ENCODE measurements at places on chromosomes 5 and 9. TPM values are rescaled to one million over a fixed set of nuclear protein-coding genes. Genes with fewer than 3 reads are reported as not detected.

MTAP gene
- 63.5 TPM for total RNA-seq

SLC6A3 gene
- not detected for total RNA-seq

UNC13B gene
- 11.8 TPM for total RNA-seq

TMEM250 gene
- 109 TPM for total RNA-seq

CD72 gene
- total RNA-seq, result 0.23 TPM

MRPL50 gene
- total RNA-seq, result 7.4 TPM

TLX3 gene
- total RNA-seq, result not detected

PCDHB4 gene
- not detected for total RNA-seq

DNA sequence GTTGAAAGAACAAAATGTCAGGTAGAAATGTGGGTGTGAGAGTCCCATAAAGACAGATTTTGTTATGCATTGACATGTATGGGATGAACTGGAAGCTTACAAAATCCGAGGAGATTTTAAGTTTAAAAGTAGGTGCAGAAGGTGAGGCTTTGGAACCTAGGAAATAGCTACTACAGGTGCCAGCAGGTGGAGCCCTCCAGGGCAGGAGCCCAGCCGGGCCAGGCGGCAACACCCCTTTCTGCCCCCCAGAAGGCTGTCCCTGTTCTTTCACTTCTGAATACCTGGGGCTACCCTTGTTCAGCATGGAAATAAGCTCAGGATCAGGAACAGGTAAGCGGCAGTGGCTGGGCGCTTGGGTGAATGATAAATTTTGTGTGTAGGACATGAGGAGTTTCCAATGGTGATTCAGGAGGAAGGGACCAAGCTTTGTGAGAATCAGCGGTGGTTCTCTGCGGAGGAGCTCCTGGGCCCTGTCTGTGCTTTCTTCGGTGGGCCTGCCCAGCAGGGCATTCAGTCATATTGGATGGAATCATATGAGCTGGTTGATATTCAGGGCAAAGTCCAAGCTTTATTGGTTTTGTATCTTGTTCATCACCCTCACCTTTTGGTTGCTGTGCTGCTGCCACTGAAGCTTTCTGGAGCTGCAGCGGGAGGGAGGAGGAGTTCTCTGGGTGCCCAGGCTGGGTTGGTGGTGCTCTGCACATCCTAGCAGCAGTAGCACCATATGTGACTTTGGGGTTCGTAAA, 12.3 kb downstream of the PCBD2 start:
- DNase-seq, result peak; percentile 29

- no peak for DNase-seq
Measured at GRCh38 chr5:142056816-142057696, 44.2 kb upstream of the GNPDA1 start.

GRCh38 chr9:36006549-36007315, 30.0 kb upstream of the RECK start:
- peak; percentile 41 for DNase-seq

GRCh38 chr5:172807766-172808311, 26.2 kb upstream of the ERGIC1 start:
- DNase-seq, result no peak

- no peak for DNase-seq
Measured at GRCh38 chr5:95595289-95595931, 24.5 kb upstream of the GPR150 start.

DNA sequence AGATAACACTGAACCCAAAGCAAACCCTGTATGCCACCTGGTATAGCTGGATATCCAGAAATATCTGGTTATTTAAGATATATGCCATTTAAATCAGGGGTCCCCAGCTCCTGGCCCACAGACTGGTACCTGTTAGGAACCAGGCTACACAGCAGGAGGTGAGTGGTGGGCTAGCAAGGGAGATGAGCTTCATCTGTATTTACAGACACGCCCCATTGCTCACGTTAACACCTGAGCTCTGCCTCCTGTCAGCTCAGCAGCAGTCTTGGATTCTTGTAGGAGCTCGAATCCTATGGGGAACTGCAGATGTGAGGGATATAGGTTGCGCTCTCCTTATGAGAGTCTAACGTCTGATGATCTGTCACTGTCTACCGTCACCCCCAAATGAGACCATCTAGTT, 646.6 kb downstream of the TLE4 start:
- DNase-seq, result no peak

- DNase-seq, result peak; percentile 24
Measured at GRCh38 chr9:129550199-129550839, 70.6 kb downstream of the C9orf50 start.

DNA sequence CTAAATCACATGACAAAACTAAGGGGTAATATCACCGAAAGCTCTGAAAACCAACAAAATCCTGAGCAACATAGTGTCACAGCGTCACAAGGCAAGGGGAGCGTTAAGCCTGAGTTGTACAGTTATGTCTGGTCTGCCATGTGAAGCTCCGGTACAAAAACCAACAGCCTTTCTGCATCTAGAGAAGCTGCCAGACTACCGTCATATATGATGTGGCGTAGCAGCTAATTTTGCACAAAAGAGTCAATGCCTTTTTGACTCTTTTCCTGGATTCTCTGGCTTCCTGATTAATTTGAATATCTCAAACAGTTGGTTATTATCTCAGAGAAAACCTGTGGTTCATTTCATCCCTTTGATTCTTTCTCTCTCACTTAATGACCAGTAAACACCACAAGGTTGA, 16.0 kb upstream of the ATP10B start:
- DNase-seq, result no peak

- no peak for DNase-seq
Measured at GRCh38 chr9:105198865-105199264, 45.6 kb upstream of the SLC44A1 start.

- no peak for DNase-seq
Measured at GRCh38 chr9:118306801-118307200, 602.6 kb downstream of the TLR4 start.

GRCh38 chr5:8831854-8832253, 714.0 kb downstream of the SEMA5A start:
- DNase-seq, result no peak

DNA sequence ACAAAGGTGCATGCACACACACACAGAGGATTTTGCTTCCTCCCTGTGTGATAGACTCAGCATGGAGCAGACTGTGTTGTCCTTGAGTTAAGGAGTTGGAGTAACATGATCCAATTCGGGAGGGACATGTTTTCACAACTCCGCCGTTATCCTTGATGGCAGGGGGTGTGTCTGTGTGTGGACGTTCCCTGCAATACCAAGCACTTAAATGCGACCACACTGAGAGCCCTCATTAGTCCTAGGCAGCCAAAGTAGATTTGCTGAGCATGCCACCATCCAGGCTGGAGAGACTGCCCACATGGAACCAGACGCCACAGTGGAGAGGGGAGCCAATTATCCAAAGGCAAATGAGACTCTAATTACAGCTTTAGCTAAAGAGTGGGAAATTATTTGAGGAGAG, 140.1 kb downstream of the DOCK2 start:
- no peak for DNase-seq

Measured in HT-29 (cell line).